ENCODE measurements at places on chromosomes 4 and X.

GRCh38 chr4:134955059-134955458, 753.5 kb upstream of the PABPC4L start:
- no peak for DNase-seq

GRCh38 chrX:50456712-50457484, 13.7 kb downstream of the DGKK start:
- no peak for DNase-seq

DNA sequence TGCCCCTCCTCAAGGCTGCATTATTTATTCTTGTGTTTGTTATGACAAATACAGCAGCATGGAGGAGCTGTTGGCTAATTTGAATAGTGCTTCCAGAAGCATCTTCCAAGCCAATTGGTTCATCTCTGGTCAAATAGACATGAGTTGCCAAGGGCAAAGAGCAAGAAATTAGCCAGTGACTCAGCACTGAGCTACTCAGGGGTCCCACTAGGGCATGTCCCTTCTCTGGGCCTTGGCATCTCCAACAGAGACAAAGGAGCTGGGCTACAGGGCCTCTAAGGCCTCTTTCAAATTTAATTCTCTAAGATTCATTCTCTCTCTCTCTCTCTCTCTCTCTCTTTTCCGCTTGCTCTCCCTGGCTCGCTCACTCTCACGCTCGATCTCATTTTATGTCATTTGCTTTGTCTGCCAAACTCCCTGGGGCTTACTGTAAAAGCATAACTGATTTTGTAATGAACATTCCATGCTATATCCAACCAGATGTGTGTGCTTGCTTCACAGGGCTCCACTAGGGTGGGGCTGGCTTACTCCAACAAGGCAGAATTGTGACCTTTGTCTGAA, 86.7 kb upstream of the MAGEA4 start:
- DNase-seq: no peak

DNA sequence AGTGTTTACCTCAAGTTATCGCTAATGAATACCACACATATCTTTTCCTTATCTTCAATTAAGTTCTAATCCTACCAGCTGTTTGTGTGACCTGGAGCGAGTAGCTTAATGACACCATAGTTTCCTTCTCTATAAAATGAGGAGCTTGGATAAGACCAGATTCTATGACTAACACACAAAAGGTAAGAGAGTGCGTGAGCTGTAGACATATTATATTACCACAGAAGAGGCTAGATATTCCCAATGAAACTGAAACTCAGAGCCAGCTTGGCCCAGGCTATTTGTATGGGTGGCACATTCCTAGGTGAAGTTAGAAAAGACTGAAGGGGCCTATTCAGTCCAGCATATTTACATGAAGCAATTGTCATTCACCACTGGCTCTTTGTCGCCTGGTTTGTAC, 30.2 kb downstream of the ASB5 start:
- no peak for DNase-seq

- no peak for DNase-seq
Measured at GRCh38 chrX:53711436-53711835, 24.9 kb upstream of the HUWE1 start.

GRCh38 chr4:119299741-119300100, 22.2 kb downstream of the FABP2 start:
- DNase-seq: no peak

- no peak for DNase-seq
Measured at GRCh38 chr4:143358923-143359643, 22.4 kb downstream of the GAB1 start.

DNA sequence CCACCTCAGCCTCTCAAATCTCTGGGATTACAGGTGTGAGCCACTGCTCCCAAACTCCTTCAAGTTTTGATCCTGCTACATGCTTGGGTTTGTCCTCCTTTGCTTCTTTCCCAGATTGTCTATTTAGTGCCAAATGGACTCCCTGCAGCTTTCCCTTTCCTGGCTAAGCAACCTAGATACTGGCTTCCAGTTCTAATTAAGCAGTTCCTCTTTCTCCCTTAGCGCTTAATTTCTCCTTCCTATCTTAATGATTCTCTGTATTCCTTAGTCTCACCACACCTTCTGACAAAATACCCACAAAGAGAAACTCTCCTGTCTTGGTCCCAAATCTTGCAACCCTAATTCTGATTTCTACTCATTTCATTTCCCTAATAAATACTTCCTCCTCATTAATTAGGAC, 7.8 kb downstream of the RXFP1 start:
- no peak for DNase-seq

GRCh38 chr4:41575665-41576064, 37.7 kb downstream of the LIMCH1 start:
- no peak for DNase-seq

GRCh38 chrX:66633541-66633940, 5.3 kb downstream of the EDA2R start:
- no peak for DNase-seq

DNA sequence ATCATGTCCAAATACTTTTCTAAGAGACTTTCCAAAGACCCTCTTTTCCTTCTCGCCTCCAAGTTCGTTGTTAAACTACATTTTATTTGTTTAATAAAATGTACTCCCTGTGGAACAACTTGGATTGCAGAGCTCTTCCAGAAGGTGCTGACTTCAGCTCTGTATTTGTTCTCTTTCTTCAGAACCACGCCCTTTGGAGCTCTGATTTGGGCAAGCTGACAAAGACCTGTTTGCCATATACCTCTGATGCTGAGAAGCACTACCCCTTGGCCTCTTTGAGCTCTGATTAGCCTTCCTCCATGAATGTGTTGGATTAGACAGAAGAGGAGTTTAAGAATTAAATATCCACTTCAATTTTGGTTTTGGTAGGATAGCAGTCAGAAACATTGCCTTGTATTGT, 815.1 kb upstream of the POU3F4 start:
- no peak for DNase-seq

GRCh38 chrX:25003066-25003849, 12.5 kb downstream of the ARX start:
- DNase-seq: no peak

Measured in T-helper 17 cell (primary cell).